ENCODE measurements at places on chromosomes 11 and 22.
A peak's percentile ranks its signal among the peaks of the same experiment; 100 is the strongest.

- no peak for DNase-seq
Observed at GRCh38 chr22:50169774-50170341, 673 bp upstream of the PANX2 start.

DNA sequence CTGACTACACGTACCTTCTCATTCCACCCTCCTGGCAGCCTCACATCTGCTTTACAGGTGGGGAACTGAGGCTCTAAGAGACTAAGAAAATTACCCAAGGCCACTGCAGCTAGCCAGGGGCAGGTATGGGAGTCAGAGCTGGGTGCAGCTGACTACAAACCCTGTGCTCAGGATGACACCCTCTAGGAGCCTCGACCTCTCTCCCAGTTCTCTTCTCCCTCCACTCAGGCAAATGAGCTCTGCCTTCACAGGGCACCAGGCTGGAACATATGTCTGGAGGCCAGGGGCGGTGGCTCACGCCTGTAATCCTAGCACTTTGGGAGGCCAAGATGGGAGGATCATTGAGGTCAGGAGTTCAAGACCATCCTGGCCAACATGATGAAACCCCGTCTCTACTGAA is 4.0 kb downstream of the SYT12 start:
- no peak for DNase-seq

DNA sequence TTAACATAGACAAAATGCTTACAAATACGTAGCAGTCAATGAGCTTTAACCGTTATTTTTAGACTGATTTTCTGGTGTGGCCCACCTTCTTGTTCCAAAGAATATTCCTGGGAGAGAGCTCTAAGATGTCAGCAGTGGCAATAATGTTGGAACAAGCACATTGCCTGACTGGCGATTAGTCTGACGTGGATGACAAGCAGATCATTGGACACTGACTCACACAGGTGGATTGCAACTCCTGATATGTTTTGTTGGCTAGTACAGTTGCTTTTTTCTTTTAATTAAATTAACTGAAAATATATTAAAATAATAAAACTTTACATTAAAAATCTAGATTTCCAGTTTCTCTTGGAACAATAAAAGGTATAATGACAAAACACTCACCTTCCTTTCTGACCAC is 78.0 kb downstream of the TENM4 start:
- no peak for DNase-seq

- peak; percentile 28 for DNase-seq
Observed at GRCh38 chr22:27296091-27296675, 505.4 kb downstream of the MN1 start.

DNA sequence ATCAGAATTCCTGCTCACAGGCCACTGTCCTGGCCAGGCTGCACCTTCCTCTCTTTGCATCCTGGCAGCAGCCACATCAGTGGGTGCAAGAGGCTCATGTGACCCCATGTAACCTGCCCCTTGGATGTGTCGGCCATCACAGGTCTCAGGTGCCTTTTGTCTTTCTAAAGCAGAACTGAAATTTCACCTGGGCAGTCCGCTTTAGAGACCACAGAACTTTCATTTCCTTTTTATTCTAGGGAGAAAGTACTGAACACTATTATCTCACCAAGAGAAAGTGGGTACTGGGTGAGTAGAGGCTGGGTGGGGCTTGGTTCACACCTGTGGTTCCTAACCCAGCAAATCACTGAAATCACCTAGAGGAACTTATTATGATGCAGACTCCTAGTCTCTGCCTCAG is 51.7 kb upstream of the NUP160 start:
- DNase-seq = no peak

- DNase-seq = no peak
Observed at GRCh38 chr11:131217313-131218310, 152.8 kb upstream of the NTM start.

DNA sequence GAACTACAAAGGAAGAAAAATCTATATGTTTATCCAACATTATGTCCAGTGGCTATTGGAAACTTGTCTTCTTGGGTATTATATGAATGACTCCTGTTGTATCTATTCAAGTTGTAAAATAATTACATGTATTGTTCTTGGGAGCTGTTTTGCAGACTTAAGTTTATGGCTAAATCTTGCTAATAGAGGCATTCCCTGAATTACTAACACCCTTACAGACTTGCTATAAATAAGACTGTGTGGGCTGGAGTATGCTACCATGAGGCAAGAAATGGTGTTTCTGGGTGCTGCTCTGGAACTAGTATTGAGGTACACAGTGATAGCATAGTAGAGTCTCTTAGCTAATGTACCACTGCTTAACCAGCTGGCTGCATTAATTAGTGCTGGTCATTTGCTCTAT is 155.1 kb downstream of the HIPK3 start:
- DNase-seq = no peak

- DNase-seq = no peak
Observed at GRCh38 chr11:60158636-60159035, 24.2 kb downstream of the MS4A6A start.

GRCh38 chr22:26172389-26172990 is 3.2 kb downstream of the SEZ6L start:
- DNase-seq = peak; percentile 10

DNA sequence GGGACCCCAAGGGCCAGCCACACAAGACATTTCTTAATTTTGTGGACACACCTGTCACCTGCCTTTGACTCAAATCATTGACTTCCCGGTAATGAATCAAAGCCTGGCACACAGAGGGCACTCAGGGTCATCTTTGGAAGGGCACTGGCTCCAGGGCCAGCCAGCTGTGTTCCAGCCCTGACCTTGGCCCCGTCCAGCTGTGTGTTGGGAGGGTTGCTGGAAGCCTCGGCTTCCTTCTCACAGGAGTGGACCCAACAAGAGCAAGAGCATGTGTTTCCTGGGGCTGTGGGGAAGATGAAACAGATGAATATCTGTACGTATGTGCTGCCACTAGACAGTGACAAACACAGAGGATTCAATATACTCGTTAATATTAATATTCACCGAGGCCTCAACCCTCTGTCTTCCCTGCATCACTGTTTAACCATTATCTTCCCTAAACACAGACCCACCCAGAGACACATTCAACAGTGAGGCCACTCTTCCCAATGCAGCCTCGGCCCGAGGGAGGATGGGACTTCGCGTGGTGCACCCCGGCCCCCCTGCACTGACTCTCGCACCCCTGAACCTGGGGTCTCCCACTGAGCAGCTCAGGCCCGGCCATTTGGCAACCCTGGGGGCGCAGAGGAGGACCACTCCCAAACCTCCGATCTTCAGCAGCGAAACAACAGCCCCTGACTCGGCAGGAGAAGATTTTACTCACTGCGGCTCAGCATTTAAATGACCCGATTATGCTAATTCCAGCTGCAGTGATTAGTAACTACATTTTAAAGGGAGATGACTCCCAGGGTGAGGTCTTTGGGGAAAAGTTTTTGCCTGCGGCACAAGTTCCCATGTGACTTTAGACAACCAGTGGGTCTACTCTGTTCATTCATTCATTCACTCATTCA is 45.7 kb downstream of the PHF21B start:
- no peak for DNase-seq

- no peak for DNase-seq
Observed at GRCh38 chr11:74159642-74160041, 11.2 kb downstream of the C2CD3 start.

DNA sequence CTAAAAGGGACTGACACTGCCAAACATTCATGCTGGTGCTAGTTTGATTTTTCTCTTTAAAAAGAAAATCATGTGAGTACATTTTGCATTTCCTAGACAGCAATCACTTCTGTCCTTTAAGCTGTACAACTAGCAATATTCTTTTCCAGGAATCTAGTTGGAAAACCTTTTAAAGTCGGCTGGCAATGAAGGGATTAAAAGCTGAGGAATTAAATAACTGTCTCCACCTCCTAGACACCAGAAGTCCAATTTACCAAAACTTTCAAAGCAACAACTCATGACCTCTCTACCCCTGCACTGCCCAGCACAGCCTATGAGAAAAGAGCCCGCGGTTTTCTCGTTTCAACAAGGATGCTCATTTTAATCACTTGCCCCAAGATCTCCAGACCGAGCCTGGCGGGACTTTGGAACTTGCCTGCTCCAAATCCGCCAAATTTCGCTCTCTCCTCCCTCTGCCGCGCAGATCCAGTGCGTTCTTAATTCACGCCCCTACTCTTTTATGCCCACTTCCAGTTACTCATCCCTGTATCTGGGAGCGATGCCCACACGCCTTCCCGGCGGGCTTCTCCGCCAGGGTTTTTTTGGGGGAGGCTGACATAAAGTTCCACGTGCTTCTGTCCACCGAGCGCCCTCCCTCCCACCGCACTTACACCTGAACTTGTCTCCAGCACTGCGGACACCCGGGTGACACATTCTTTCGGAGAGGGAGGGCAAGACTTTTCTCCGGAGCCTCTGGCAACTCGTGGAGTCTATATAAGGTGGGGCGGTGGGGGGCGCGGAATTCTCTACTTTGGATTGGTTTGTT is 2.5 kb downstream of the MPPED2 start:
- no peak for DNase-seq

DNA sequence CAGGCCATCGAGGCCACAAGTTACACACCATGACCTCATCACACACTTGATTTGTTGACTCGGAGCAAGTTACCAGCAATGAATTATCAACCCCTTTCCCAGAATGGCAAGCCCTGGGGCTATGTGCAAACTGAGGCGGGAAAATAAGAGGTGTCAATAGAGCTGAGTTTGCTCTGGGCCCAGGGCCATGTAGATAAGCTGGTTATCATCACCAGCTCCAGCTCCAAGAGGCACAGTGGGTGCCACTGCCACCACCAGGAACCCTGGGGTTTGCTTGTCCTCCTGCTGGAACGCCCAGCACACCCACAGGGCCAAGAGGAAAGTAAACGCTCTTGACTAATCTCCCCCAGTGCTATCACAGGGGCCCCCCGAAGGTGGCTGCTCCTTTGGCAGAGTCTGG is 13.0 kb upstream of the VPS37C start:
- no peak for DNase-seq

GRCh38 chr22:45587638-45588505 is 83.8 kb upstream of the ATXN10 start:
- DNase-seq = peak; percentile 48

DNA sequence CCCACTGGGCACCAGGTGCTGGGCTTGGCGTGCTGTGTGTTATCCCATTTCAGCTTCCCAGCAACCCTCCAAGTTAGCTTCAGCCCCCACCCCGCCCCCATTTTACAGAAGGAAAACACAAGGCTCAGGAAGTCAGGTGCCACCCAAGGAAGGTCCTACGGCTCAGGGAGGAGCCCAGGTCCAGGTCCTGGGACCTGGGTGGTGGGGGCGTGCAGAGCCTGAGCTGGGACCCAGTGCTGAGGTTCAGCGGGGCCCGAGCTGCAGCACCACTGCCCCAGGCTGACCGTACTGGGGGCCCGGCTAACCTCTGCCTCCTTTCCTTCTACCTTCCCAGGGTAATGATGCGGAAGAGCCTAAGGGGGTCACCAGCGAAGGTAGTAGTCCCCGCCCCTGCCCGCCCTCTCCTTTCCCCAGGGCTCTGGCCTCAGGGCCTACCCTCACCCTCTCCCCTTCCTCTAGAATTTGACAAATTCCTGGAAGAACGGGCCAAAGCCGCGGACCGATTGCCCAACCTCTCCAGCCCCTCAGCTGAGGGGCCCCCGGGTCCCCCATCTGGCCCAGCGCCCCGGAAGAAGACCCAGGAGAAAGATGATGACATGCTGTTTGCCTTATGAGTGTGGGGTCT is 34.2 kb upstream of the HMOX1 start:
- no peak for DNase-seq

DNA sequence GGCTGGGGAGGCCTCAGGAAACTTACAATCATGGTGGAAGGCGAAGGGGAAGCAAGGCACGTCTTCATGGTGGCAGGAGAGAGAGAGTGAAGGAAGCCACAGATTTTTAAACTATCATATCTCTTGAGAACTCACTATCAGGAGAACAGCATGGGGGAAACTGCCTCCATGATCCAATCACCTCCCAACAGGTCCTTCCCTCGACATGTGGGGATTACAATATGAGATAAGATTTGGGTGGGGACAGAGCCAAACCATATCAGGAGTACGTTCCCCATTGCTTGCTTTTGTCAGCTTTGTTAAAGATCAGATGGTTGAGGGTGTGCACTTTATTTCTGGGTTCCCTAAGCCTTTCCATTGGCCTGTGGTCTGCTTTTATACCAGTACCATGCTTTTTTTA is 53.7 kb upstream of the E2F8 start:
- DNase-seq = no peak

GRCh38 chr11:15981292-15981691 is 375.1 kb downstream of the SOX6 start:
- no peak for DNase-seq

GRCh38 chr22:33648478-33648877 is 271.8 kb downstream of the LARGE1 start:
- DNase-seq = no peak

GRCh38 chr11:128897826-128898225 is 6.7 kb downstream of the KCNJ5 start:
- no peak for DNase-seq

- DNase-seq = peak; percentile 63
Observed at GRCh38 chr11:68040101-68040956, 1.5 kb downstream of the TCIRG1 start.

All from fibroblast of upper back skin (primary cell).